ENCODE measurements at places on chromosomes 16 and 17.

GRCh38 chr17:62110923-62111484, 45.9 kb upstream of the MED13 start:
- DNase-seq: no peak

GRCh38 chr16:11232852-11233726, 22.9 kb downstream of the SOCS1 start:
- peak; percentile 67 for DNase-seq

DNA sequence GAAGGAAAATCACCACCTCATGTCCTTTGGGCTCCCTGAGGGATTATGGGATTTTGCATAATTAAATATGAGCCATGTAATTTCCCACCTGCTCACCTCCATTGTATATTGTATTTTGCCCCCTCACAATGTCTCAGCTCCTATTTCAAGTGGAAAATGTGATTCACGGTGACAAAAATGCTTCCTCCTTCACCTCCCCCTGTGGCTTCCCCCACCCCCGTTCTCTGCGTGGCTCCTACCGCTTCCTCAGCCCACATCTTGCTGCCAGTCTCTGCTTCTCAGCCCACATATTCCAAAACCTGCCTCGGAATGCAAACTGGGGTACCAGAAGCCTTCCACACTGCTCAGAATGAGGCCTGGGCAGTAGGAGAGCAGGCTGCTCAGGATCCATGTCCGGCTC, 394.5 kb upstream of the C16orf82 start:
- DNase-seq: no peak

- no peak for DNase-seq
Observed at GRCh38 chr17:5561736-5562571, 22.4 kb downstream of the NLRP1 start.

DNA sequence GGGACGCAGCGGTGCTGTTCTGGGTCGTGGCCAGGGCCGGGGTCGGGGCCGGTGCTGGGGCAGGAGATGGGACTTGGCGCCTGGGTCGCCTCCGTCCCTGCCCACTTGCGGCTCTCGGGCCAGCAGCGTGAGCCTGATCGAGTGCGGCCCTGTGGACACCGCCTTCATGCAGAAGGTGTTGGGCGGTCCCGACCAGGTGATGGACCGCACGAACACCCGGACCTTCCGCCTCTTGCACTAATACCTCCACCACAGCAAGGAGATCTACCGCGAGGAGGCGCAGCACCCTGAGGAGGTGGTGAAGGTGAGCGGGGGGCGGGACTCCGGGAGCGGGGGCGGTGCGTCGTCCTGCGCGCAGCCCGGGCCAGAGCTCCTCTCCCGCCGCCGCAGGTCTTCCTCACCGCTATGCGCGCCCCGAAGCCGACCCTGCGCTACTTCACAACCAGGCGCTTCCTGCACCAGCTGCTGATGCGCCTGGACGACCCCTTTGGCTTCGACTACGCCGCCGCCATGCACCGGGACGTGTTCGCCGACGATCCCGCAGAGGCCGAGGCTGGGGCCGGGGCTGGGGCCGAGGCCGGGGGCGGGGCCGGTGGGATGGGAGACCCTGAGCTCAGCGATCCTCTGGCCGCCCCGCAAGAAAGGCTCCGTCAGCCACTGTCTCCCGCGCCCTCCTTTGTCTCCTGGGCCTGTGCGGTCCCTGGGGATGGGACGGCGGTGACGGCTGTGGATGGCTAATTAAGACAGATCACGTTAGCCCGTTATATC, 4.5 kb upstream of the HSD17B1 start:
- peak; percentile 94 for DNase-seq

DNA sequence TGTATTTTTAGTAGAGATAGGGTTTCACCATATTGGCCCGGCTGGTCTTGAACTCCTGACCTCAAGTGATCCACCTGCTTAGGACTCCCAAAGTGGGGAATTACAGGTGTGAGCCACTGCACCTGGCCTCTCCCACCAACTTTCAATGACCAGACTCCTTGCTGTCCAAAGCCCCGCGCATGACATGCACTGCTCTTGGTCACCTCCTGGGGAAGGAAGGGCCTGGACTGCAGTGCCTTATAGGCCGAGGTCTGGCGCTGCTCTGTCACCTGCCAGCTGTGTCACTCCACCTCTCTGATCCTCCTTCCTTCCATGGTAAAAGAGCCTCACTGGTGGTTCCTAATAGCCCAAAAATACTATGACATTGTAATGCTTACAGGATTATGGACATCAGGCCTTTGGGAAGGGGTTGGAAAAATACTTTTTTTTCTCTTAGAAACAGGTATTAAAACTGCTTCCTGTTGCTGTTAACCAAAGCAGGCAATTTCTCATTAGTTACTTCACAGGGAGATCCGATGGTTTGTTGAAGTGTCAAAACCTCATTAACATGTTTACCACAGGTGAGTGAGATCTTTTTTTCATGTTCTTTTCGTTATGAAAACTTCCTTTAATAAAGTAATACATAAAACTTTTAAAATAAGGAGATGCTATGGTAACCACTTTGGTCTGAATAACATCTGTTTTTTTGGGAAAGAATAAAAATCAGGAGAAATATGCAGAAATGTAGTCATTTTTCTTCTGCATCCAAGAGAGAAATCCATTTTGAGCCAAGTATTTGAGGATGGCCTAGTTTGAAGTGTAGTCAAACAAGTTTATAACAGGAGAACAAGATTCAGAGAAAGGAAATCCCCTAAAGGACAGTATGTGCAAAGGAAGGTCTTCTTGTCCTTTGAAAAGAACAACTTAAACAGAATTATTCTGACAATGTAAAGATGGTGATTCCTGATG, 35.5 kb downstream of the GRB7 start:
- DNase-seq: no peak

GRCh38 chr16:71467810-71468209, 5.8 kb upstream of the ZNF23 start:
- peak; percentile 48 for DNase-seq

DNA sequence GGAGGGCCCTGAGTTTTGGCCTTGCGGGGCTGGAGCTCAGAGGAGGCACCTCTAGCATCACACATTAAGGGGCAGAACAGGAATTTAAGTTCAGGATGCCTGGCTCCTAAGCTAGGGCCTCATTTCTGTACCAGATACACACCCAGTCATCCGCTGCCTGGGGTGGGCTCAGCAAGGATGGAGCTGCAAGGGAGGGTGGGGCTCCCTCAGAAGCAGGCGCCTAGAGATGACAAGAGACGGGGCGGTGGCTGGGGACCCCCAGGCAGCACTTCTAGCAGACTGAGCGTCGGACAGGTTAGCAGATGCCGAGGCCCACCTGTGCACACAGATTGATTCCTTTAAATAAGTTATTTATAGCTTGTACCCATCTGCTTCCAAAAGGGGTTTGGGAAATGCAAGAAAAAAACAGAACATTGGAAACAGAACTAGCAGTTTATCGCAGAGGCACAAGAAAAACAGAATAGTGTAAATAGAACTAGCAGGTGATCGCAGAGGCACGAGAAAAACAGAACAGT, 47.6 kb upstream of the CBFA2T3 start:
- no peak for DNase-seq

GRCh38 chr17:8018436-8018835, 16.0 kb downstream of the GUCY2D start:
- no peak for DNase-seq

GRCh38 chr17:978103-979093, 1.2 kb downstream of the NXN start:
- DNase-seq: no peak

- no peak for DNase-seq
Observed at GRCh38 chr17:28244446-28244845, 74.6 kb upstream of the TMEM97 start.

- no peak for DNase-seq
Observed at GRCh38 chr17:10600571-10600970, 51.1 kb upstream of the MYH2 start.

- DNase-seq: no peak
Observed at GRCh38 chr16:3618769-3619141, 7.3 kb upstream of the SLX4 start.

DNA sequence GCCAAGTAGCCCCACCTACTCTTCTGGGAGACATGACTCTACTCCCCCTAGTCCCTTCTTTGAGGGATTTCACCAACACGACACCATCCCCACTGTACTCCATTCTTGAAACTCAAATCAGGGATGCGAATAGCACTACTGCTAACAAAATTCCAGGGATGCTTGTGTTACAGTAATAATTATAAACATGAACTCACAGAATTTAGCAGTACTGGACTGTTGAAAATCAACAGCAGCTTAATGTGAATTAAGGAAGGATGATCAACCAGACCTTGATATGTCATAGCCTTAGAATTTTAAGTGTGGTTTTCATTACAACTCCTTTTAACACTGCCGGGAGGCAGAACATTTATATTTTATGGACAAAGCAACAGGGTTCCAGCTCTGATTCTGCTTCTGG, 37.9 kb downstream of the AMFR start:
- DNase-seq: no peak

GRCh38 chr16:80104401-80104800, 436.4 kb upstream of the DYNLRB2 start:
- DNase-seq: no peak

DNA sequence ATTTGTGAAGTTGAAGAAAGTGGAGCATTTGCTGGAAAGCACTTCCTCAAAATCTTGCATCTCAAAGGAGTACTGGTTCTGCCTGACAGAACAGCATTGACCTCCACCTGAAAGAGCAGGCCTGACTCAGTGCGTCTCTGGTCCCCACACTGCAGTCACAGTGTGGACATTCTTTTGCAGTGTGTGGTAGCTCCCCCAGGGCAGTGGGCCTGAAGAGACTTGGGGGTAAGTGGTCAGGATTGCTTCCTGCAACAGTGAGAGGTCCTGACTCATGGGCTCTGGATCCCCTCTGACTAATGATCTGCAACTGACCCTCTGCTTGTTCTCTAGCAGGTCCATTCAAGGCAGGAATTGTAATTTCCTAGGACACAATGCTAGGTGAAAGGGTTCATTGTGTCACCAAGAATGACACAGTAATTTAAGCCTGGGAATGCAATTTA, 204.9 kb upstream of the KCNJ16 start:
- DNase-seq: peak; percentile 6

GRCh38 chr17:81715872-81716673, 4.0 kb downstream of the SLC25A10 start:
- DNase-seq: no peak

GRCh38 chr17:4947411-4948165, 742 bp downstream of the PFN1 start:
- DNase-seq: peak; percentile 82

DNA sequence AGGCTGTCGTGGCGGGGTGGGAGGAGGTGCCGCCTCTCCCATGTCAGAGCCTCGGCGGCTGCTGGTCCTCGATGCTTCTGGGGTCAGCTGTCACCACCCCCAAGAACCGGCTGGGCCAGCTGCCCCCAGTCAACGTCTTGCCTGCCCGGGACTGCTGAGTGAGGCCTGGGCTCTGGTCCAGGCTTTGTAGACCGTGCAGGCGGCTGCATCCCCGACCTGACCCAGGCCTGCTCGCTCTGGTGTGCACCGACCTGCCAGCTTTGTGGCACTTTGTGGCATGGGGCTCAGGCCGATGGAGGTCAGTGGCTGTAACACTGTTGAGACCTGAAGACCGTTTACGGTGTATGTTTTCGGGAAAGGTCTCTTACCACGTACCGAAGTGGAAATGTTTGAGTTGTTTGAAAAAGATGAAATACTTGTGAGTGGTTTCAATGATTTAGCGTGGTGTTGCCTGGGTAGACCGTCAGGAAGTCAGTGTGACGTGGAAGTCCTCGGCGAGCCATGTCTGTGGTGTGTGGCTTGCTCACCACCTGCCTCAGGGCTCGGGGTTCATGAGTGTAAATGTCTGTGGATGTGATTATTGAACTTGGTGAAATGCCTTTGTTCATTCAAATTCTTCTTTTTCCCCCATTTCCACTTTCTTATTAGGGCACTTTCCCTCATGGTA, 53.2 kb upstream of the ZNF750 start:
- DNase-seq: no peak

DNA sequence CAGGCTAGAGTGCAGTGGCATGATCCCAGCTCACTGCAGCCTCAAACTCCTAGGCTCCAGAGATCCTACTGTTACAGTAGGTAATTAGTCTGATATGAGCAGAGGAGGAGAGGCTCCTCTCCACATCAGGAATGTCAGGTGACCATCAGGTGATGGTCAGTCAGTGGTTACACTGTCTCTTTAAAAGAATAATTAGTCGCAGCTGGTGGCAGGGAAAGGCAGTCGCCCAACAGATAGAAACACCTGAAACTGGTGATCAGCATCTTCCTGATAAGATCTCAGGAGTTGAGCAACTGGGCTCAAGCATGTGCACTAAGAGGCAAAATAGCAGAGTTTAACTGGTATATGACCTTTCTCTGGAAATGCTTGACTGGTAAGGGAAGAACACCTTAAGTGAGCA, 21.5 kb upstream of the ABCA5 start:
- DNase-seq: no peak

GRCh38 chr17:18176176-18176575, 7.5 kb upstream of the ALKBH5 start:
- DNase-seq: no peak

GRCh38 chr17:63989622-63990345, 8.4 kb upstream of the PRR29 start:
- no peak for DNase-seq

DNA sequence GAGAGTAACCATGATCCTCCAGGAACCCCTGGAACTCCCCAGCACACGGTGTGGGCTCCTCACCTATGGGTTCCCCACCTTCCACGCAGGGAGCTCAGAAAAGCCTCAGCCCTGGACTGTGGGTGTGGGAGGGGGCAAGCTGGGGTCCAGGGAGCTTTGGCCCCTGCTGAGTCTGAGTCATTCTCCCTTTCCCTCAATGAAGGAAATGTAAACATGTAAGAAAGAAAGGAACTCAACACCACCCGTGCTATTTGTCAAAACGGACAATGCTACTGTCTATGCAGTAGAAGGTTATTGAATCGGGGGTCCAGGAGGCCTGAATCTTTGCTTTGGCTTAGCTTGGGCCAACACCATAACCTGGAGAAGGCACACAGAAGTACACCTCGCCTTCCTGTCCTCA, 222.8 kb downstream of the PMP22 start:
- DNase-seq: no peak

GRCh38 chr16:70402916-70403659, 35.8 kb downstream of the ST3GAL2 start:
- DNase-seq: no peak

GRCh38 chr16:73027685-73028111, 20.2 kb downstream of the ZFHX3 start:
- DNase-seq: no peak

DNA sequence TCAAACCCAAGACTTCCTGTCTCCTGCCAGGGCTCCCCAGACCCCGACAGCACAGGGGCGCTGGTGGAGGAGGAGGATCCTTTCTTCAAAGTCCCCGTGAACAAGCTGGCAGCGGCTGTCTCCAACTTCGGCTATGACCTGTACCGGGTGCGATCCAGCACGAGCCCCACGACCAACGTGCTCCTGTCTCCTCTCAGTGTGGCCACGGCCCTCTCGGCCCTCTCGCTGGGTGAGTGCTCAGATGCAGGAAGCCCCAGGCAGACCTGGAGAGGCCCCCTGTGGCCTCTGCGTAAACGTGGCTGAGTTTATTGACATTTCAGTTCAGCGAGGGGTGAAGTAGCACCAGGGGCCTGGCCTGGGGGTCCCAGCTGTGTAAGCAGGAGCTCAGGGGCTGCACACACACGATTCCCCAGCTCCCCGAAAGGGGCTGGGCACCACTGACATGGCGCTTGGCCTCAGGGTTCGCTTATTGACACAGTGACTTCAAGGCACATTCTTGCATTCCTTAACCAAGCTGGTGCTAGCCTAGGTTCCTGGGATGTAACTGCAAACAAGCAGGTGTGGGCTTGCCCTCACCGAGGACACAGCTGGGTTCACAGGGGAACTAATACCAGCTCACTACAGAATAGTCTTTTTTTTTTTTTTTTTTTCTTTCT, 8.1 kb downstream of the SERPINF1 start:
- no peak for DNase-seq

GRCh38 chr17:4334776-4335584, 31.5 kb downstream of the UBE2G1 start:
- no peak for DNase-seq
